Left lung (tissue), 14 donors: ENCODE measurements at places on chromosomes 1 and 21.
A peak's percentile ranks its signal among the peaks of the same experiment; 100 is the strongest.

DNA sequence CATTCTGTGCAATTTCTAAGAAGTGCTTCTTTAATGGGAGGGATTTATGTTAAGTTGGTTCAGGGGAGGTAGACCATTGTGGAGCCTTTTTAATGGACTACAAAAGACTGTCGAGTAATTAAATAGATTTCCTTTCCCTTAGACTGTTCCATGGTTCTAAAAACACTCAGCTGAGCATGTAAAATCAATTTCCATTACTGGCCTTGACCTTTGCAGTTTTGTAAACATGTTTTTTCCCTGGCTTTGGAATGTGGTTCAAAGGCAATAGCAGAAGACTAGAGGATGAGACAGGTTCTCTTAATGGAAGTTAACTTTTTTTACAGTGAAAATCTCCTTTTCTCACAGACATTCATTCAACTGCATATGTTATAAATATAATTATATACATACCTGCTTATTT, 37.6 kb upstream of the BTG3 start:
- DNase-seq = no peak

GRCh38 chr1:226987179-226987536, 47.1 kb downstream of the COQ8A start:
- no peak for DNase-seq

DNA sequence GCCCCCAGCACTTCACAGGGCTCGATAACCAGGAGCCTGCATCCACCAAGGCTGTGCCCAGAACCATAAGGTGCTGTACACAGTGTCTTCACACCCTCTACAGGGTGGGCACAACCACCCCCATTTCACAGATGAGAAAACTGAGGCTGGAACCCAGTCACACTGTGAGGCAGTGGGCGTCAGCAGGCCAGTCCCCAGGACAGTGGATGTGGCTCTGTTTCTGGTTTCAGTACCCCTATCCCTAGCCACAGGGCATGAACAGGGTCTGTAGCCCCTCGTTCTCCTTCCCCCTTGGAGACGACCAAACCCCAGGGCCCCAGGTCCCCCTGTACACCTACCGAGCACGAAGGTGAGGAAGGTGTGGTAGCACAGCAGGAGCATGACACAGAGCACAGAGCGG, 27.6 kb downstream of the TTC39A start:
- DNase-seq = no peak

GRCh38 chr1:15345705-15346345, 63.9 kb upstream of the EFHD2 start:
- peak; percentile 78 for DNase-seq

DNA sequence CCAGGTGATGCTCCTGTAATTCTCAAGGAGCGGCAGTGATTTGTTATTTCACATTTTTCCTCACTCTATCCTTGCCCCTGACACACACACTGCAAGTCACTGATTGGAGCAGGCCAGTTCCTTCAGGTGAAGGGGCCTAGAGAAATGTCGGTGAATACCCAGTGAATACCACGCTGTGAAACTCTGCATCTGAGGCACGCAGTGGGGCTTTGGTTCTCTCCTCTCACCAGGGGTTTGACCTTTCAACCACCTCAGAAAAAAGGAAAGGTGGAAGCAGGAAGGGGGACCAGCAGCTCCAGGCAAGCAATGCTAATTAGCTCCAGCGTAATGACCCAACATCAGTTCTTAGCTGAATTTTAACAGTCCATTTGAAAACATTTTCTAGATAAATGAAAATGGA, 532 bp upstream of the FAM177B start:
- DNase-seq = no peak

DNA sequence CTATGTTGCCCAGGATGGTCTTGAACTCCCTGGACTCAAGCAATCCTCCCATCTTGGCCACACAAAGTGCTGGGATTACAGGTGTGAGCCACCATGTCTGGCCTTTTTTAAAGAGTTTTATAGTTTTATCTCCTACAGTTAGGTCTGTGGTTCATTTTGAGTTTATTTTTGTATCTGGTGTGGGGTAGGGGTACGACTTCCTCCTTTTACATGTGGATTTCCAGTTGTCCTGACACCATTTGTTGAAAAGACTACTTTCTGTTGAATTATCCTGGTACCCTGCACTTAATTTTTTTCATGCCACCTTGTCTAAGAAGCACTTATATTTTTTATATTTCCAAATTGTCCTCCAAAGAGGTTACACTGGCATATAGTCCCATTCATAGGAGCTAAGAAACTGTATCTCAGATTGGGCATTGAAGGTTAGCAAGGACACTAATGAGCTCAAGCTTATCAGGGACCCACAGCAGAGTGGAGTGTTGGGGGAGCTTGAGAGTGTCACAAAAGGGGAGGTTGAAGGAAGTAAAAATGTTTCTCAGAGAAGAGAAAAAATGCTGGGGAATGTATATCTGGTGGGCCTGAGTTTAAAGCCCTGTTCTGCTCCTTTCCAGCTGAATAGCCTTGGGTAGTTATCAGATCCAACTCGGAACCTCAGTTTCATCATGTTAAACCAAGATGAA, 23.4 kb upstream of the MEF2D start:
- DNase-seq = no peak

GRCh38 chr1:185398599-185398998, 81.6 kb upstream of the IVNS1ABP start:
- DNase-seq = no peak
